ENCODE measurements at places on chromosomes 5 and 9. TPM values are rescaled to one million over a fixed set of nuclear protein-coding genes. Genes with fewer than 3 reads are reported as not detected.

- DNase-seq: no peak
Observed at GRCh38 chr5:120228262-120229031, 235.7 kb upstream of the PRR16 start.

- DNase-seq: no peak
Observed at GRCh38 chr5:111704452-111705085, 52.4 kb downstream of the NREP start.

- DNase-seq: no peak
Observed at GRCh38 chr5:44361342-44362001, 27.7 kb downstream of the FGF10 start.

SOHLH1 gene
- not detected for total RNA-seq

BTNL8 gene
- 0.14 TPM for total RNA-seq

GRCh38 chr9:99577351-99577750 lies 244.3 kb upstream of the NR4A3 start:
- DNase-seq: no peak

All from liver (tissue), 10 donors.